ENCODE measurements at places on chromosomes 6 and 20. TPM values are rescaled to one million over a fixed set of nuclear protein-coding genes. Genes with fewer than 3 reads are reported as not detected.
A peak's percentile ranks its signal among the peaks of the same experiment; 100 is the strongest.

The ASIP gene
- polyA plus RNA-seq, result 0.30 TPM

The APCDD1L gene
- polyA plus RNA-seq, result not detected

The BHLHE23 gene
- polyA plus RNA-seq, result not detected

The PRDM13 gene
- polyA plus RNA-seq, result not detected

The DLGAP4 gene
- 24.3 TPM for polyA plus RNA-seq

The CST2 gene
- 0.31 TPM for polyA plus RNA-seq

The DEFB126 gene
- not detected for polyA plus RNA-seq

The FUT9 gene
- not detected for polyA plus RNA-seq

The SOBP gene
- polyA plus RNA-seq, result 1.1 TPM

DNA sequence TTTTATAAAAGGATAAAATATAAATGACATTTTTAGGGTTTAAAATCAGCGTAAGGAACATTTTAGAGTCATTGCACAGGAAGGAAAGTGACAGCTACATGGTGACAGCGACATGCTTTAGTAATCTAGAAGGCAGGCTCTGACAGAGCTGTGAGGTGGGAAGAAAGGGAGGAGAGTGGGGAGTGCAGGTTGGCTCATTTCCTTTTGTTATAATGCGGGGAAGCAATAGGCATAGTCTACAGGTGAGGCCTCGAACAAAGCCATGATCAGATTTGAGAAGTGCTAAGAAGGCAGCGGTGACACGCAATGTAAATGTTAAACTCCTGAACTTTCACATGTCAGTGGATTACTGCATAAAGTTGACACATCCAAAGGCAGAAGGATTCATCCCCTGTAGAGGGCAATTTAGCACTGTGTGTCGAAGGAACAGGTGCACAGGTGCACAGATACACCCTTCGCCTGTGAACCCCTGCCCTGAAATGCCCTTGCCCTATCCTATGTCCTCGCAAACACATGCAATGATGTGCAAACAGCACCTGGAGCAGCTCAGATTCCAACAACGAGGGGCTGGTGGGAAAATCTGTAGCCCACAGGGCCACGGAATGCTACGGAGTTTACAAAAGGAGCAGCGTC, 32.4 kb upstream of the SMOC2 start:
- no peaks in the 10 kb centered on the region for H3K27me3 ChIP-seq
- no peak overlapping the region for H3K27ac ChIP-seq
- DNase-seq, result no peak
- no peaks in the 10 kb centered on the region for H3K4me1 ChIP-seq
- H3K4me3 ChIP-seq, result no peak overlapping the region

DNA sequence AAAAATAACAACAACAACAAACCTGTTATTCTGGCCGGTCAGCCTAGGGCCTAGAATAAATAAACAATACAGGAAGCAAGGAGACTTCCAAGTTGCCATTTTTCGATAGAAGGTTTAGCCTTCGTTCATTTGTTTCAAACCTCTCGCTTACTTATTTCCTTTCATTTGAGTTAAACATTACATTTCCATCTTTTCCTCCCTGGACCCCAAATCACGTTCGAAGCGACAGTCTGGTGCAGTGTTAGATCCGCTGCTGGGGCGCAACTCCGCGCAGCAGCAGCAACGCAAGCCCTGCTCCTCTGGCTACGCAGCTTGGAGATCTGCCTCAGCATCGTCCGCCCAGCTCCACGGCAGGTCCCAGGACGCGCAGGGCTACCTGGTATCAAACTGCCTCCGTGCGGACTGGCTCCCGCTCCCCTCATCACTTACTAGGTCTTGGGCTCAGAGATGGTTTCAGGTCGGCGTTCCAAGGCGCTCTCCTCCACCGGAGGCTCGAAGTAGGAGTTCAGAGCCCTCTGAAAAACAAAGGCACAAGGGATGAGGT, 530 bp downstream of the TDP2 start:
- peaks cover 4% of the 10 kb centered on the region for H3K4me1 ChIP-seq
- H3K27ac ChIP-seq, result peak overlapping the region; percentile 97

DNA sequence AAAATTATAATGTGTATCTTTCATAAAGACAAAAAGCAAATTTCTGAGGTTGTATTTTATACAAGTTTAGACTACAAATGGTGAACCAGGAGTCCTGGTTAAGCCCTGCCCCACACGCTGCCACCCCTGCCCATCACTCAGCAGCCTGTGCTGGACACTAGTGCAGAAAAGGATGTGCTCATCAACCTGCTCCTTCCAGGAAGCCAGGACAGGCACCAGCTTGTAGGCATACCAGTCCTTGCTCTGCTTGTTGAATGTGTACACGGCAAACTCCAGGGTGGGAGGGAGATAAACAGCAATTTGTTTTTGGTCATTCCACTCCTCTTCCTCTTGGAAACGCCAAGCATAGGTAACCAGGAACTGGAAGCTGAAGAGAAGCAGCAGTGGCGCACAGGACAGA, 18.1 kb downstream of the CST9L start:
- H3K36me3 ChIP-seq, result no peaks in the 10 kb centered on the region
- no peaks in the 10 kb centered on the region for H3K27me3 ChIP-seq
- H3K4me1 ChIP-seq, result no peaks in the 10 kb centered on the region
- H3K27ac ChIP-seq, result no peak overlapping the region
- H3K4me3 ChIP-seq, result no peak overlapping the region
- DNase-seq, result no peak

DNA sequence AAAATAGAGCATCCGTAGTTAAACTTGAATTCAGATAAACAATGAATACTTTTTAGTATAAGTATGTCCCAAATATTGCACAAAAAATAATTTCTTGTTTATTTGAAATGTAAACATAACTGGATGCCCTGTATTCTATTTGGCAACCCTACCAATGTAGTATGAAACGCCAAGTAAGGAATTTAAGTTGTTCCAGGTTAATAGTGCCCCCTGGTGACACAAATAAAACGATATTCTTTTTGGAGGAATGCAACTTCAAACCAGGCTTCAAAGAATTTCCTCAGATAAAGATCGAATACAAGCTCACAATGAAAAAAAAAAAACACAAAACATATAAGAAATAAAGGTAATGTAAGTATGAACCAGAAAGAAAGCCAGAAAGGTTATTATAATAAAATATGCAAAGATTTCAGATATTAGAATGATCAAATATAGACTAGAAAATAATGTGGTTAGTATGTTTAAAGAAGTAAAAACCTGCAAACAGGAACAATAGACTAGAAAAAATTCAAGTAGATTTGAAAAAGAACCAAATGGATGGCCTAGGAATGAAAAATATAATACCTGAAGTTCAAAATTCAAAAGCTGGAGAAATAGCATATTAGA, 18.4 kb upstream of the AKAP7 start:
- H3K27me3 ChIP-seq, result no peaks in the 10 kb centered on the region
- peak; percentile 58 for DNase-seq
- H3K4me3 ChIP-seq, result no peak overlapping the region
- H3K27ac ChIP-seq, result no peak overlapping the region
- no peaks in the 10 kb centered on the region for H3K36me3 ChIP-seq
- no peaks in the 10 kb centered on the region for H3K4me1 ChIP-seq

- H3K27ac ChIP-seq, result no peak overlapping the region
- DNase-seq, result no peak
- peaks cover 4% of the 10 kb centered on the region for H3K4me1 ChIP-seq
- H3K27me3 ChIP-seq, result no peaks in the 10 kb centered on the region
Observed at GRCh38 chr20:9149796-9150195, 80.9 kb downstream of the PLCB4 start.

GRCh38 chr6:15375638-15376290, 129.9 kb downstream of the JARID2 start:
- H3K4me3 ChIP-seq, result no peak overlapping the region
- no peaks in the 10 kb centered on the region for H3K27me3 ChIP-seq
- H3K4me1 ChIP-seq, result no peaks in the 10 kb centered on the region
- H3K36me3 ChIP-seq, result no peaks in the 10 kb centered on the region
- DNase-seq, result no peak

DNA sequence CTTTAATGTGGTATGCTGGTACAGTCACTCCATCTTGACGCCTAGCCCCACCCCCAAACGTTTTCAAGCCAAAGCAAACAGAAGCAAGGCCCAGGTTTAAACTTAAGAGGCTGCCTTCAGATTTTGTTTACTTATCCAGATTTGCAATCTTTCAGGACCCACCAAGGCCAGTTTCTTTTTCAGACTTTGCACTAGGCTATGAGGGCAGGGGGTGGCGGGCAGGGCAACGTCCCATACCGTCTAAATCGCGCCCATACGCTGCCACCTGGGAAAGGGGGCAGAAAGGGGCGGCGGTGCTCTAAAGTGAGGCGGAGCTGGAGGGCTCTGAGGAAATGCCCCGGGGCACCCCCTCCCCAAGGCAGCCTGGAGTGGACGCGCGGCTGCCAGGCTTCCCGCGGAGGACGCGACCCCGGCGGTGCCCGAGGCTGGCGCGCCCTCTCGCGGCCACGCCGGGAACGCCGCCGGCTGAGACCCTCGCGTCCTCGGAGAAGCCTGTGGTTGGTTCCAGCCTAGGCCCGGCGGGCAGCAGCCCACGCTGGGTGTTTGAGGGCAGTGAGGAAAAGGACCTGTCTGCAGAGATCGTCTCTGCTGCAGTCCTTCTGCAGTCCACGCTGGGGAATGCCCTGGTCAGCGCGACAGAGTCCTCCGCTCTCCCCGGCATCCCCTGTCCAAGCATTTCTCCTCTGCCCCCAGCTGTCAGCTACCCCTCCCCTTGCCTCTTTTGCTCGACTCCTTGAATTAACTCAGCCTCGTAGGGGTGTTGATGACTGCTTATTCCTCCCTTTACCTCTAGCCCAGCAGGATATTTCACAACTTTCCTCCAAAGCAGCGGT, 129.2 kb upstream of the PRND start:
- no peaks in the 10 kb centered on the region for H3K36me3 ChIP-seq
- no peak overlapping the region for H3K27ac ChIP-seq
- H3K27me3 ChIP-seq, result peaks cover 3% of the 10 kb centered on the region
- peak overlapping the region; percentile 22 for H3K4me3 ChIP-seq

DNA sequence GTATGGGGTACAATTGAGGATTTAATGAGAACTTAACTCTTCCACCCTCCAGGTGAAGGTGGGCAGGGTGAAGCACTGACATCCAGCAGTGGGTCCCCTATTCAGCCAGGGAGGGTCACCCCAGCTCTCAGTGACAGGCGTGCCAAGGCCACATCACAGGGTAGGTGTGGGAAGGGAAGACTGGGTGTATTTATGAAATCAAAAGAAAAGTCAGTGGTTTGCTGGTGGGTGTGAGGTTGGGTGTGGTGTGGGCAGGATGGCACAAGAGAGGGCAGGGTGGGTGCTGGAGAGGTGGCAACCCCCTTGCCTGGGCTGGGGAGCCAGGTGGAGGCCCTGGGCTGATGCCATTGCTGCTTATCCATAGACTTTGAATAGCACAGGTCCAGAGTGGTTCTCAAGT, 16.6 kb downstream of the SYNDIG1 start:
- no peaks in the 10 kb centered on the region for H3K27me3 ChIP-seq
- no peaks in the 10 kb centered on the region for H3K36me3 ChIP-seq
- H3K4me1 ChIP-seq, result no peaks in the 10 kb centered on the region
- no peak for DNase-seq
- H3K27ac ChIP-seq, result no peak overlapping the region
- H3K4me3 ChIP-seq, result no peak overlapping the region

Data from small intestine (tissue), 16 donors.